ENCODE measurements at places on chromosomes 6 and 20.

DNA sequence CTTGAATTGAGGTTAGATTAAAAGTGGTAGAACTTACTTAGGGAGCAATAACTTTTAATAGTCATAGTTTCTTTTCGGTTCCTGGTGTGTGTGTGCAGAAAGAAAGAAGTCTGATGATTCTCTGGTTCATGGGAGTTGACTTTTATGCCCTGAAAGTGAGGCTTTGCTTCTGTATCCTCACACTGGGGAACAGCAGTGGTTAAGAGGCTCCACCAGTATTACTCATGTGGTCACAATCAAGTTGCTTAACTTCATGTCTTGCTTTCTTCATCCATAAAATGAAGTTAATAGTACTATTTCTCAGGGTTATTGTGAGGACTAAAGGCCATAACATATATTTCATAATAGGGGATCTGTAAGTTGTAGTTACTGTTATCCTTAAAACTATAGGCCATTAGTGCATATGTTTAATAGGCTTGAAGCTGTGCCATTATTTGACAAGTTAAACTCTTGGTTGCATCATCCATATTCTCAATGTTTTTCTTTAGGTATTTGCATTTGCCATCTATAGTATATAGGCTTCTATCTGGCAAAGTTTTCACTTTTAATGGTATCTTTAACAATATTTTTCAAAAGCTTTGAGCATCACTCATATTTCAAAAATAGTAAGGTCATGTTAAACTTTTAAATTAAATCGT lies 262.4 kb downstream of the PLCB1 start:
- DNase-seq: no peak

DNA sequence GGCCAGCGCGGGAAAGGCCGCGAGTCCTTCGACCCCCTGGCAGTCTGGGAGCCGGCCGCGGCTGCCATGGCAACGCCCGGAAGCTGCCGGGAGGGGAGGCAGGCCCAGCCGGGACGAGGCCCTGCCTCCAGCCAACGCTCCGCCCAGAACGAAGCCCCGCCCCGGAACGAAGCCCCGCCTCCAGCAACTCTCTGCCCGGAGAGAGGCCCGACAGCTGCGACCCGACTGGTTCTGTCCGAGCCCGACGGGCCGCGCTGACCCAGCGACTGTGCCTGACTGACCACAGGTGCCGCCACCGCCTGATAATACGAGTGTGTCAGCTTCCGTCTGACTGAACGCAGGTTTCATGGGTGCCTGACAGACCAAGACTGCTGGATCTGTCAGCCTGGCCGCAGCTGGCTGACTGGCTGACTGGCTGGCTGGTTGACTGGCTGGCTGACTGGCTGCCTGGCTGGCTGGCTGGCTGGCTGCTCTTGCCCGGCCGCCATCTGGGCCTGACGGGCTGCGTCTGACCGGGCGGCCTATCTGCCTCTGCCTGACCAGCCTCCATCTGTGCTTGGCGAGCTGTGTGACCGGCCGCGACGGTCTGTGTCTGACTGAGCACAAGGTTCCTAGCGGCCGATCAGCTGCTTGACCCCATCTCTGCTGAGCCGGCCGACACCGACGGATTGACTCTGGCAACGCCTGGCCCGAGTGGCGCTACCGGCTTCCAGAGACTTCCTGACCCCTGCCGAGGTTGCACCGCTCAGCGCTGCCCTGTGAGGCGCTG lies 89.7 kb upstream of the EPB41L1 start:
- peak; percentile 93 for DNase-seq

DNA sequence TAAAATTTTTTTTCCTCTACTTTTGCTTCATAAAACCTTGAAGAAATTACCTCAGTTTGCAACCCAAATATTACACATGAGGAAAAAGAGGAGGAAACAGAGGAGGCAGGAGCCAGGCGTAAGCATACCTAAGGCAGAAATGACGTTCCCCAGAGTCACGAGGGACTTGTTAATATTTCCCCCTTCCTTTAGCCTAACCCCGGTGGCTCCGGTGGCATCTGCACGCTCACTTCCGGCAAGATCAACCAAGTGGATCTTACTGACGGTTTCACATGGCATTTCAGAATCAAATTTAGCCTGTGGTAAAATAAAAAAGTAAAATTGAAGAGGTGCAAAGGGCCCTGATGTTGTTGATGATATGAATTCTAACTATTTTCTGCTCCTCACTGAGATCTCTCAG lies 67.4 kb downstream of the KIF16B start:
- no peak for DNase-seq

DNA sequence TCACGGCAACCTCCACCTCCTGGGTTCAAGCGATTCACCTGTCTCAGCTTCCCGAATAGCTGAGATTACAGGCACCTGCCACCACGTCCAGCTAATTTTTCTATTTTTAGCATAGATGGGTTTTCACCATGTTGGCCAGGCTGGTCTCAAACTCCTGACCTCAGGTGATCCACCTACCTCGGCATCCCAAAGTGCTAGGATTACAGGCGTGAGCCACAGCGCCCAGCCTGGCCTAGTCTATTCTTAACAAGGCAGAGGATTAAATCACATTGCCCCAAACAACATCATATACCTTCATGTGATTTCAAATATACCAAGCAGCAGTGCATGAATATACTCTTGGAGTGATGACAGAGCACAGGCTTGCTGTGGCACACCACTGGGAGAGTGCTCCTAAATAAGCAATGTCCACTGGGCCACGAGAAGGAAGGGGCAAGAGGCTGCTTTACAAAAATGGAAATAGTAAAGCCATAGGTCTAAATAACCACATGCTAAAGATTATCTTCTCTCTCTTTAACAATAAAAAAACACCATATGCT lies 76.6 kb upstream of the TULP1 start:
- no peak for DNase-seq

GRCh38 chr6:38997128-38997761 lies 51.3 kb upstream of the GLP1R start:
- peak; percentile 41 for DNase-seq

GRCh38 chr6:161214722-161215121 lies 59.1 kb downstream of the AGPAT4 start:
- DNase-seq: no peak

GRCh38 chr20:37672143-37672542 lies 21.7 kb upstream of the CTNNBL1 start:
- DNase-seq: no peak

DNA sequence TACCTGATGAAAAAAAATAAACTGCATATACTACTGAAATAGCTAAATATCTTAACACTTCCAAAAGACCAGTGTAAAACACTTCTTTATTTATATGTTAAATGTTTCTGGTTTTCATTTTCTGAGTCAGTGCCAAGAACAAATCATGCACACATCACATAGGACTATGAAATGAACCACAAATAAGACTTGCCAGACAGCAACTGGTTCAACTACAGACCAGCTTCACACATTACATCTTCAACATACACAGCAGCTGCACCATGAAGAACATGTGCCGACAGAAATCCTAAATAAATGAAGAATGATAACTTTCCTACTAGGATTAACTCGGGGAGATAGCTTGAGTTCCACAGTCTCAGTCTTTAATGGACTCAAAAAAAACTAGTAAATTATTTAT lies 168.3 kb upstream of the STXBP5 start:
- DNase-seq: no peak

DNA sequence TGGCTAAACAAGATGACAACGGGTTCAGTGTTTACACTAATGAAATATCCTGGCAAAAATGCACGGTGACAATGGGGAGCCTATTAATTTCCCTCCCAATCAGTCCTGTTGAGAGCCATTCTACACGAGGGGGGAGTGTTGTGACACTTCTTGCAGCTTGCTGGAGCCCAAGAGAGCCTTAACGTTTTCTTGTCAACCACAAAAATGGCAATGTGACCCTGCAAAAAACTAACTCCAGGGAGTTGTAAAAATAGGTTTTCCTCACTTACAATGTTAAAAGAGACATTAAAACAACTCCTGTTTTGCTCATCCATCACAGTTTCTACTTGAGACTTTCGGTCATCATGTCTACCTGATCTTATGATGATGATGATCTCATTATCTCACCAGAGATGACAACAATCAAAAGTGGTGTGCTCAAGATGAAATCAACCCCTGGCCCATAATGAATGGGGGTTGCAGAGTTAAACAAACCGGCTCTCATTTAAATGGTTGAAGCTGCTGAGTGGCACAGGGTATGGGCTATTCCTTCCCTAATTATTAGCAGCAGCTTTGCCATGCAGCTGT lies 57.9 kb downstream of the GJA10 start:
- DNase-seq: no peak

GRCh38 chr6:159875194-159875593 lies 15.6 kb upstream of the MAS1 start:
- DNase-seq: peak; percentile 41

DNA sequence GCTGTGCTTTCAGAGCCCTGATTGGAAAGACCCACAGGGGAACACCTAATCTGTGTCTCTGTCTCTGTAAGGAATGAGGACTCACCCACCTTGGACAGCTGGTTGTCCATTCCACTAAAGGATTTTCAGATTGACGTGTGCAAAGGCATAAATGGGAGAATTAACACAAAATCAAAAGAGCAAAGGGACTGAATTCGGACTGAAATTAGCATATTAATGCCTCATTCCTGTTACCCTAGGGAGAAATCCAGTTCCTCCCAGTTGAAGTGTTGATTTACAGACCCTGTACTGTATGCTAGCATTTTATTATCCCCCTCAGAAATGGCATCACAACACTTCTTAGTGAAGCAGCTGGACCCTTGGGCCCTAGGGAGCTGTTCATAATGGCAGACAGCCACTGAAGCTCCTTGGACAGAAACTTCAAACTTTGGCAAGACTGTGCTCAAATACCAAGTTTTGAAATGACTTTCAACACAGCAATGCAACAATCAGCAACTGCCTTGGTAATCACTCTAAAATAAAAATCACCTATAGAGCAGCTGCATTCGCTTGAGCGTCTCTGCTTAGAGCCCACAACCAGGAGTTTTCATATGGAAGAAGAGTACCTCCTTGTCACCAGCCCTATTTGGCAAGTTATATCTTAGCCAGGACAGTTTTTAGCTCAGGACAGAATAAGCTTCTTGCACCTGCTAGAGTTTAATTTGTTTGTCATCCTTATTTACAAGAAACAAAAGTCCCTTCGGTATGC lies 118.1 kb downstream of the TRDN start:
- DNase-seq: no peak

DNA sequence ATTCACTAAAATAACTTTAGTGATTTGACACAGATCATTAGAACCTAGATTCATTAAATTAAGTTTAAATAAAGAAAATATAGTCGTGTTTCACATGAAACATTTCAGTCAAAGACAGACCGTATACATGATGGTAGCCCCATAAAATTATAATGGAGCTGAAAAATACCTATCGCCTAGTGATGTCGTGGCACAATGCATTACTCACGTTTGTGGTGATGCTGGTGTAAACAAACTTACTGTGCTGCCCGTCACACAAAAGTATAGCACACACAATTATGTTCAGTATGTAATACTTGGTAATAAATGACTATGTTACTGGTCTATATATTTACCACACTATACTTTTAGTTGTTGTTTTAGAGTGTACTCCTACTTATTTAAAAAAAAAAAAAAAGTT lies 17.3 kb downstream of the DST start:
- DNase-seq: no peak

- no peak for DNase-seq
Observed at GRCh38 chr20:37188787-37189186, 9.4 kb upstream of the MROH8 start.

- DNase-seq: no peak
Observed at GRCh38 chr6:41286544-41287346, at the start of gene TREM1. TSS of gene TREM1 (minus strand) at chr6:41286682. CDS start at chr6:41286655, 27 bp downstream.

DNA sequence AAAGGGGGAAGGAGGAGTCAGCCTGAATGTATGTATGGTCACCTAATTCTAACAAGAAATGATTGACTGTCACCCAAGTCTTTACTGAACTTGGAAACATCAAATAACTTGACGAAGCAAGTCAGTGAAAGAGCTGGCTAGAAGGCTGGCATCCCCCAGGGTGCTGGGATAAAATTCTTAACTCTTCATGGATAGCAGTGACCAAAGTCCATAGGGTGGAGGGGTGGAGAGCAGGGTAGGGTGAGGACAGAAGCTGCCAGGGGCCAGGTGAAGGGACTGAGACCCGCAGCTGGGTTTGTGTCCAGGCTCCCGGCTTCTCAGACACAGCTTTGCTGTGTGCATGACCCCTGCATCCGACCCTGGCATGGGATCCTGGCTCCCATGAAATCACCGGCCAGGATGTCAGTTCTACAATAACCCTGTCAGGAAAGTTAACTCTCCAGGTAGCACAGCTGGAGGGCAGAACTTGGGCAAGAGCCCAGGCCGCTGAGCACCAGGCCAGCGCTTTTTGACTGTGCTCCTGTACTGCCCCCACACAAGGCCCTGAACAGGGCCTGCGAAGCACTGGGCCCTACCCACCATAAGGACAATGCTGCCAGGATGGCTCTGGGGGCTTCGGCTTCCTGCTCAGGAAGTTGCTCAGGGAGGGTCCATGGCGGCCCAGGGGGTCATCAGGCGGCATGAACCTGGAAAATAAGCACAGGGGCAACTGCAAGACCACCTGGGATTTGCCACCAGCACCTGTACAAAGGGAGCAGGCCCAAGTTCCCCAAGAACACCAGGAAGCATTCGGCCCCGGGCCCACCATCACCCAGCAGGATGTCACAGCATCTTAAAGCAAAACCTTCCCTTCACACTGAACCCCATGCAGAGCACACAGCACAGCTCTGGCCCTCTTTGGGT lies 32.5 kb downstream of the ZC3H12D start:
- DNase-seq: peak; percentile 61

GRCh38 chr6:128112494-128112893 lies 211.6 kb upstream of the THEMIS start:
- no peak for DNase-seq

DNA sequence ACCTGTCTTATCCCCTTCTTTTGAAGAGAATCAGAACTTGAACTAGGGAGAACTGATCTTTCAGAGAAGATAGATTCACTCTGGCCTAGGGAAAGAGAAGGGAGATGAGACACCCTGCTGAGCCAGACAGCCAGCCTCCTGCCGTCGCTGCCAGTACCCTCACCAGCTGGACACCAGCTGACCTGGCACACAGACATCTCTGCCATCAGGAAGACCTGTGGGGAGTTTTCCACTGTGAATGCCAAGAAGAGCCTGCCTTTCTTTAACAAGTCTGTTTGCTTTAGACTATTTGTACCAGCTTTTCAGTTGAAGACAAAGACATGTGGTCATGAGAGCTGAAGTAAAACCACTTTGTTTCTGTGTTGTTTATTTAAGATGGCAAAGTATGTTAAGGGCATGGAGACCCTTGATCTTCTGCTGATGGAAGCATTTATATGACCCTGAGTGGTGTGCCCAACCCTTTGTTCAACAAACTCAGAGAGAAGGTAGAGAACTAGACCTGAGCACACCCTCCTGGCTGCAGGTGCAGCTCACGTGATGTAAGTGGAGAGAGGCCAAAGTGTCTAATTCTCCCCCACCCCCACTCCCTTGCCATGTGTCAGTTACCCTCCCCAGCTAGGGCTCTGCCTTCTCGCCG lies 82.3 kb upstream of the SLC24A3 start:
- DNase-seq: no peak

- no peak for DNase-seq
Observed at GRCh38 chr20:63968928-63969760, 586 bp downstream of the ZNF512B start.

Data from HuH-7 (cell line).